ENCODE measurements at places on chromosomes 16 and 17. TPM values are rescaled to one million over a fixed set of nuclear protein-coding genes. Genes with fewer than 3 reads are reported as not detected.

The GUCY2D gene
- total RNA-seq: 0.37 TPM

- no peak for DNase-seq
Measured at GRCh38 chr16:10078541-10078949, 103.7 kb downstream of the GRIN2A start.

GRCh38 chr17:6187836-6188235 is 117.7 kb downstream of the WSCD1 start:
- DNase-seq: no peak

DNA sequence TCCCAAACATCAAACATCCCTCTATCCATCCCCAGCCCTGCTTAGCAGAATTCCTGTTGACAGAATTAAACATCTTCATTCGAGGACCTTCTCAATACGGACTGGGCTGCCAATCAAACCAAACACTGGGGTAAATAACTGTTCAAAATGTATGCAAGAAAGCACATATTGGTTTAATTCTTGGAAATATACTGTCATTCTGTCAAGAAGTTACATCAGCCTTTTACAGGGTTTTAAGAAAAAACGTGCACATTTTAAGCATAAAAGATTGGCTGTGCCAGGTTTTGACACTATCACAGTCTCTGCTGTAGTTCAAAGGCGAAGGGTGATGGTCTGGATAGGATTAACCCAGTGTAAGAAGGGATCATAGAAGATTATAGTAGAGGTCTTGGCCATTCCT is 25.1 kb upstream of the CCNF start:
- no peak for DNase-seq

Data from colonic mucosa (tissue), 4 donors.